Colonic mucosa (tissue), 4 donors: ENCODE measurements at places on chromosomes 7 and 10.

- no peaks in the 10 kb centered on the region for H3K36me3 ChIP-seq
- H3K27me3 ChIP-seq, result no peaks in the 10 kb centered on the region
- H3K4me1 ChIP-seq, result no peaks in the 10 kb centered on the region
- no peak overlapping the region for H3K4me3 ChIP-seq
- H3K27ac ChIP-seq, result peak overlapping the region; percentile 26
Observed at GRCh38 chr10:31808258-31809218, 120.1 kb downstream of the ARHGAP12 start.

GRCh38 chr7:157769086-157769485, 432.3 kb downstream of the DNAJB6 start:
- no peaks in the 10 kb centered on the region for H3K27me3 ChIP-seq
- H3K27ac ChIP-seq, result no peak overlapping the region
- H3K4me3 ChIP-seq, result no peak overlapping the region
- no peaks in the 10 kb centered on the region for H3K36me3 ChIP-seq

DNA sequence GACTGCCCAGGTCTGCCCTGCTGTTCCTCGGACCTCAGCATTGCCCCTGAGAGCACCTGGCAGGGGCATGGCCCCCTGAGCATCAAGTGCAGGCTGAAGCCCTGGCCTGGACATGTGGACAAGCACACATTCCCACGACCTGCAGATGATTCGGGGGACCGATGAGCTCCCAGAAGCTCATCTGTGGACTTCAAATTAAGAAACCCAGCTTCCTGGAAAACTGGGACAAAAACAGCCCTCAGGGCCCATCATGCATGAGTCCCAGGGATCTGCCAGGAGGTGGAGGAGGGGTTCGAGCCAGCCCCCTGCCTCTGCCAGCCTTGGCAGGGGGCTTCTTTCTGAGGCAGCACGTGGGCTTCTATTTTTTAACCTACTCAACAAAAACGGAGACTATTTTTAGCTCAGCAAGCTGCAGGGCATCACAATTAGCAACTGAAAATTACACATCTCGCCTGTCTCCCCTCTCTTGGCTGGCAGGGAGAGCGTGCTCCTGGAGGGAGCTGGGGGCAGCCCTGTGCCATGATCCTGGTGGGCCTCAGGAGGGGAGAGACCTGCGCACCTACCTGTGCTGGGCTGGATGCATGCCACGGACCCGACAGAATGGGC, 51.8 kb downstream of the RASGEF1A start:
- H3K4me1 ChIP-seq, result no peaks in the 10 kb centered on the region
- no peak overlapping the region for H3K4me3 ChIP-seq

DNA sequence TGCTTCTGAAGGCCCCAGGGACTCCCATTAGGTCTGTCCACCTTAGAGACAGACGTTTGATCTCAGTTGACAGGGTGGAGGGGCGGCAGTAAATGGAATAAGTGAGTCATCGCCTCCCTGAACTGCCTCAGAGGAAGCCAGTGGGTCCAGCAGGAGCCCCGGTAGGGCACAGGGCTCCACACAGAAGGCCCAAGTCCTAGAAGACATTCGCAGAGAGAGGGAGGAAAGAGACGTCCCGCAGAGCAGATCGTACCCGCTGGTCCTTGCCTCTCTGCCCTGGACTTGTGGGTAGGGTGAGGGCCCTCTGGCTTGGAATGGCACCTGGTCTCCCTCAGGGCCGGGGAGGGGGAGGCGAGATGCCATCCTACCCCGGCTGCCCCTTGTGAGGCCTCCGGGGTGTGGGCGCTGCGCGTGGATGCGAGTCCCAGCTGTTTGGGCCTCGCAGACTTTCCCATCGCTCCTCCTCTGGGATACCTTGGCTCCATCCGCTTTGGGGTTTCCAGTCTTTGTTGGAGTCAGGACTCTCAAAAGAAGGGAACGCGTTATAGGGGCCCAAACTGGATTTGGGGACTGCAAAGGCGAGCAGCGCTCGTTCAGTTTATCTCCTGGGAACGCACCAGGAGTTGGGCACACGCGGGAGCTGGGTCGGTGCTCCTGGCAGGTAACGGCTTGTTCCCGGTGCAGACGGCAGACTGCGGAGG, 5.1 kb downstream of the TLX1 start:
- DNase-seq, result no peak
- no peaks in the 10 kb centered on the region for H3K36me3 ChIP-seq
- H3K4me3 ChIP-seq, result no peak overlapping the region
- H3K27ac ChIP-seq, result no peak overlapping the region

DNA sequence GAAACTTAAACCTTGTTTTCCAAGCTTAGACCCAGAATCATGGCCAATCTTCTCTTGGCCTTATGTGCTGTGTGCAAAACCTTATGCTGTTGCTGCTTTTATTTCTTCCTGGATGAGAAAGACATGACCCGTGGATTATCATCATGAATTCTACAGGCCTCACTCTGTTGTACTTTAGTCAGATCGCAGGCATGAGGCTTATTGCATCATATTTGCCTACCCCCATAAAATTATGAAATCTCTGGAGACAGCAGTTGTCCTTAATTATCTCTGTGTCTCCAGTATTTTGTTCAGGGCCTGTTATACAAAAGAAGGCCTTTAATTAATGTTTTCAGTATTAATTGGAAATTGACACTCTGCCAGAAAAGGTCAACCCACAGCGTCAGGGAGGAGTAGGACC, 71.6 kb downstream of the PLCE1 start:
- peak overlapping the region; percentile 8 for H3K27ac ChIP-seq
- no peak overlapping the region for H3K4me3 ChIP-seq
- peaks cover 4% of the 10 kb centered on the region for H3K4me1 ChIP-seq
- DNase-seq, result no peak

DNA sequence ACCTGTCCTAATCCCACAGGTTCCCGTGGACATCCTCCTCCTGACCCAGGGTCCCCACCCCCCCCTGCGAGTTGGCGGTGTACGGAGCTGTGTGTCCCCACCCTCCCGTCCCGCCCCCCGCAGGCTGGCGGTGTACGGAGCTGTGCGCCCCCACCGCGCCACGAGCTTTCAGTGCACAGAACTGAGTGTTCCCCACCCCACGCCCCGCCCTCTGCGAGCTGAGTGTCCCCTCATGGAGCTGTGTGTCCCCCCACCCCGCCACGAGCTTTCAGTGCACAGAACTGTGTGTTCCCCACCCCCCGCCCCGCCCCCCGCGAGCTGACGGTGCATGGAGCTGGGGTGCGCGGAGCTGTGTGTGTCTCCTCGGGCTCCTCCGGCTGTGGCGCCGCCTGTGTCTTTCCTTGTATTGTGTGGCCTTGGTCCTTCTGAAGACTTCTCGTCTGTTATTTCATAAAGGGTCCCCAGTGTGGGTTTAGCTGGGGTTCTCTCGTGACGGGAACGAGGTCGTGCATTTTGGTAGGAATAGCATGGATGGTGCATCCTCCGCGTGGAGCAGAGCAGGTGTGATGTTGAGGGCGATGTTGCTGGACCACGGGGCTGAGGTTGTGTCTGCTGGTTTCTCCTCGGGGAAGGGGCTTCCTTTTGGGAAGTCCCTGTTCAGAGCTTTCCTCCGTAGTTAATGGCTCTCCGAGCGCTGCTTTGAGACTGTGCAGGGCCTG, 18.0 kb upstream of the JAKMIP3 start:
- H3K27me3 ChIP-seq, result no peaks in the 10 kb centered on the region
- H3K4me3 ChIP-seq, result no peak overlapping the region
- no peak overlapping the region for H3K27ac ChIP-seq
- H3K4me1 ChIP-seq, result no peaks in the 10 kb centered on the region

- peaks cover 14% of the 10 kb centered on the region for H3K4me1 ChIP-seq
- H3K4me3 ChIP-seq, result no peak overlapping the region
- H3K27ac ChIP-seq, result peak overlapping the region; percentile 47
Observed at GRCh38 chr10:79159785-79160184, 91.0 kb downstream of the ZMIZ1 start.

- H3K36me3 ChIP-seq, result no peaks in the 10 kb centered on the region
- DNase-seq, result no peak
- H3K4me1 ChIP-seq, result no peaks in the 10 kb centered on the region
- H3K4me3 ChIP-seq, result no peak overlapping the region
- no peaks in the 10 kb centered on the region for H3K27me3 ChIP-seq
Observed at GRCh38 chr10:43599333-43599732, 6.9 kb upstream of the ZNF485 start.

GRCh38 chr10:34731885-34732701, 83.0 kb downstream of the PARD3 start:
- no peaks in the 10 kb centered on the region for H3K36me3 ChIP-seq
- H3K27ac ChIP-seq, result no peak overlapping the region
- H3K27me3 ChIP-seq, result no peaks in the 10 kb centered on the region
- H3K4me3 ChIP-seq, result no peak overlapping the region

DNA sequence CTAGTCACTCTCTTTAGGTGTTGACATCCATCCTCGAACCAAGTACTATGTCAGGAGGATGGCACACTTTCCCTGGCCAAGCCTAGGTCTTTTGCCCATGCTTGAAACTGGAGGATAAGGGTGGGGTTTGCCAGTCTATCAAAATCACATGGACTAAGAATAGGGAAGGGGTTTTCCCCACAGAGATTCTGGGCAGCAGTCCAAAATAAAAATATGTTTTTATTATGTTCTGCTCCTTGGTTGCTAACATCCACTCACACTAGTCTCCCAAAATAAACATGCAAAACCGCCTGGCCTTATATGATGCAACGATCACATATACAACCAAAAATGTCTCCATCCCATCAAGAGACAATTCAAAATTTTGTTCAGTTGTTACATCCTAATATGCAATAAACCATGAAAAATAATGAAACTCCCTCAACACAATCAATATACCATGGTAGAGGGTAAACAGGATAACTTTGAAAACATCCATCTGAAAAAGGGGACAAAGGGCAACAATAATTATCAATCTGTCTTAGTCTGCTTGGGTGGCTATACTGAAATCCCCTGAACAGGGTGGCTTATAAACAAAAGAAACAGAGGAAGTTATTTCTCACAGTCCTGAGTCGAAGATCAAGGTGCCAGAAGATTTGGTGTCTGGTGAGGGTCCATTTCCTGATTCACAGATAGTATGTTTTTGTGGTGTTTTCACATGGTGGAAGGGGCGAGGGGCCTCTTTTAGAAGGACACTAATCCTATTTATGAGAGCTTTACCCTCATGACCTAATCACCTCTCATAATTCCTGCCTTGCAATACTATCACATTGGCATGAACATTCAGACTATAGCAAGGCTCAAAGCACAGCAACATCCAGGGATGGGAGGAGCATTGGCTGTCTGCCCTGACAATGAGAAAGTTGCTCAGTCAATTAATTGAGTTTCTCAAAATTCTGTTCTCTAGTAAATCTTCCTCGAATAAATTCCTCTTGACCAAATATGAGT, 159.3 kb downstream of the ETV1 start:
- H3K4me3 ChIP-seq, result no peak overlapping the region
- H3K27me3 ChIP-seq, result no peaks in the 10 kb centered on the region
- H3K27ac ChIP-seq, result no peak overlapping the region
- no peaks in the 10 kb centered on the region for H3K36me3 ChIP-seq

DNA sequence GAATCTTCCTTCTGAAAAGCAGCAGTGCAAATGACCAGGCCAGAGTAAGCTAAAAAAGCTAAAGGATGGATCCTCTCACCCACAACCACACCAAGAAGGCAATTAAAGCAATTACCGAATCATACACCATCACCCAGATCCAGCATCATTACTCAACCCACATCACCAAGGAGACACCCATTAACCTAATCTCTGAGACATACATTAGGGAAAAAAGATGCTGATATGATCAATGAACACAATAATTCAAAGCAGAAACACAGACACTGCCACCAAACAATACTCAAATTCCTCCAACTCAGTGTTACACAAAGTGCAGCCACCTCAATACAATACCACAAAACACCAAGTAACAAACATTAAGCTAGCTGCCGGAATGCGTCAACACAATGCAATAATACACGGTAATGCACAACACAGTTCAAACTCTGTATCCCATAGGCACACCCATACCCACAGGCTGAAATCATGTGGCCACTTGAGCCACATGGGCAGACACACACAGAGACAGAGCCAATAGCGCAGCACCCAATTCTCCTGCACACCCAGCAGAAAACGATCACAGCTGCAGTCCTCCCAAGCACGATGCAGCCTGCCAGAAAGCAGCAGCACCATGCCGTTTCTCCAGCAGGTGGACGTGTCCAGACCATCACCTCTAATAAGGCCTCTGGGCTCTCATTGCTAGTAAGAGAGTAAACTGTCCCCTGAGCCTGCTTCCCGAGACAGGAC, 21.5 kb downstream of the PAX2 start:
- no peaks in the 10 kb centered on the region for H3K4me1 ChIP-seq
- H3K27me3 ChIP-seq, result no peaks in the 10 kb centered on the region
- no peaks in the 10 kb centered on the region for H3K36me3 ChIP-seq

GRCh38 chr7:3494947-3495346, 193.9 kb downstream of the SDK1 start:
- DNase-seq, result no peak
- no peak overlapping the region for H3K4me3 ChIP-seq
- H3K4me1 ChIP-seq, result no peaks in the 10 kb centered on the region

- H3K36me3 ChIP-seq, result no peaks in the 10 kb centered on the region
- H3K4me3 ChIP-seq, result peak within 1 kb of the TSS; percentile 11
- no peak for DNase-seq
- H3K27ac ChIP-seq, result no peak within 1 kb of the TSS
- peaks cover 21% of the 10 kb centered on the region for H3K27me3 ChIP-seq
Observed at GRCh38 chr10:47299611-47300428, at the start of gene GDF10. Gene GDF10 (plus strand): TSS chr10:47300197. CDS start chr10:47300652, 455 bp downstream.

GRCh38 chr10:28628184-28628893, 49.0 kb upstream of the BAMBI start:
- H3K4me1 ChIP-seq, result no peaks in the 10 kb centered on the region
- H3K27me3 ChIP-seq, result no peaks in the 10 kb centered on the region
- peak; percentile 83 for DNase-seq
- H3K4me3 ChIP-seq, result no peak overlapping the region
- H3K36me3 ChIP-seq, result no peaks in the 10 kb centered on the region

DNA sequence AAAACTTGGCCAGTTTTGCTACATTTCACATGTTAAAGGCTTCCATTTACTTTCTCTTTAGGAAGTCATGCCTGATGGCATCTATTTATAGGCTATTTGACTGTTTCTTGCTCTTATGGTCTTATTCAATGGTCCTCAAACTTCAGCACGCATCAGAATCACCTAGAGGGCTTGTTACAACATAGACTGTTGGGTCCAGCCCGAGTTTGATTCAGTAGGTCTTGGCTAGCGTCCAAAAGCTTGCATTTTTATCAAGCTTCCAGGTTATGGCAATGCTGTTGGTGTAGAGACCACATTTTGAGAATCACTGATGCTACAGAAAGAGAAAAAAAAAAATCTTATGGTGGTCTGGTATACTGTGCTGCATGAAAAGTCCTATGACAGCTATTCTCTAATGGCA, 51.9 kb downstream of the MTPN start:
- no peaks in the 10 kb centered on the region for H3K4me1 ChIP-seq
- no peaks in the 10 kb centered on the region for H3K27me3 ChIP-seq

- H3K27me3 ChIP-seq, result no peaks in the 10 kb centered on the region
- no peak overlapping the region for H3K4me3 ChIP-seq
- H3K4me1 ChIP-seq, result no peaks in the 10 kb centered on the region
- no peaks in the 10 kb centered on the region for H3K36me3 ChIP-seq
- no peak overlapping the region for H3K27ac ChIP-seq
- no peak for DNase-seq
Observed at GRCh38 chr7:15972862-15973275, 286.4 kb upstream of the MEOX2 start.

- H3K36me3 ChIP-seq, result no peaks in the 10 kb centered on the region
- DNase-seq, result peak; percentile 95
- peak within 1 kb of the TSS; percentile 97 for H3K27ac ChIP-seq
- H3K4me1 ChIP-seq, result peaks cover 4% of the 10 kb centered on the region
Observed at GRCh38 chr7:21427871-21428658, at the start of gene SP4. Gene SP4 (plus strand): TSS chr7:21428083. CDS start chr7:21428252, 169 bp downstream.
